ENCODE measurements at places on chromosomes 6 and 20. TPM values are rescaled to one million over a fixed set of nuclear protein-coding genes. Genes with fewer than 3 reads are reported as not detected.

The CALHM4 gene
- total RNA-seq, result 0.22 TPM

The FAM50B gene
- total RNA-seq, result 10.4 TPM

The HCRTR2 gene
- total RNA-seq, result 11.6 TPM

The AIF1 gene
- total RNA-seq, result 35.5 TPM

The TUBB2A gene
- total RNA-seq, result 639 TPM

The PRR18 gene
- 5.3 TPM for total RNA-seq

The SLC2A10 gene
- total RNA-seq, result 19.5 TPM

The PRDM13 gene
- 0.33 TPM for total RNA-seq

The C6orf163 gene
- total RNA-seq, result 8.6 TPM

The OR2H2 gene
- not detected for total RNA-seq

The MANEA gene
- 17.6 TPM for total RNA-seq

The HLA-DRB1 gene
- 61.3 TPM for total RNA-seq

The OPRL1 gene
- total RNA-seq, result 5.2 TPM

The ATP6V1G2 gene
- total RNA-seq, result 32.2 TPM

The PPIL6 gene
- 15.3 TPM for total RNA-seq

The TXNDC5 gene
- total RNA-seq, result 181 TPM

The SEMG1 gene
- total RNA-seq, result not detected

The NXT1 gene
- total RNA-seq, result 24.1 TPM

The KIF25 gene
- 3.0 TPM for total RNA-seq

The KIZ gene
- total RNA-seq, result 27.5 TPM

The DNAH8 gene
- total RNA-seq, result 0.06 TPM

The HLA-DOB gene
- 0.20 TPM for total RNA-seq

The HIVEP1 gene
- total RNA-seq, result 29.6 TPM

The UBD gene
- 0.50 TPM for total RNA-seq

The EDN3 gene
- total RNA-seq, result 6.5 TPM

The GSTA1 gene
- total RNA-seq, result 0.50 TPM

The GPR6 gene
- total RNA-seq, result 0.59 TPM

The NR2E1 gene
- not detected for total RNA-seq

The IMPG1 gene
- 0.10 TPM for total RNA-seq

The PRDM1 gene
- 1.3 TPM for total RNA-seq

The PPP1R14C gene
- total RNA-seq, result 7.8 TPM

The TNFRSF6B gene
- 1.1 TPM for total RNA-seq

The ASIP gene
- total RNA-seq, result 3.5 TPM

The OR2B6 gene
- not detected for total RNA-seq

The SYCP2 gene
- total RNA-seq, result 2.4 TPM

The RAET1L gene
- not detected for total RNA-seq

The CRISP2 gene
- 0.44 TPM for total RNA-seq

The MATN4 gene
- total RNA-seq, result 21.2 TPM

The LAMA2 gene
- total RNA-seq, result 126 TPM

The MUCL3 gene
- total RNA-seq, result not detected

The FGD2 gene
- total RNA-seq, result 5.5 TPM

The NKX2-4 gene
- total RNA-seq, result 0.11 TPM

The SLC17A9 gene
- total RNA-seq, result 0.69 TPM

The PDYN gene
- total RNA-seq, result 11.0 TPM

The RPS6KA2 gene
- 29.8 TPM for total RNA-seq

The NRSN1 gene
- 16.1 TPM for total RNA-seq

The TAGAP gene
- total RNA-seq, result 3.3 TPM

The ZSCAN23 gene
- 9.1 TPM for total RNA-seq

The TMEM239 gene
- not detected for total RNA-seq

The PNLDC1 gene
- 0.22 TPM for total RNA-seq

The ASF1A gene
- total RNA-seq, result 30.4 TPM

The VSX1 gene
- total RNA-seq, result 0.59 TPM

The GJA10 gene
- total RNA-seq, result not detected

Data from spinal cord (tissue), 10 donors.